GM04504 (cell line): ENCODE measurements at places on chromosomes 12 and 14.

GRCh38 chr12:26058818-26059217 lies 66.0 kb downstream of the BHLHE41 start:
- no peak for DNase-seq

DNA sequence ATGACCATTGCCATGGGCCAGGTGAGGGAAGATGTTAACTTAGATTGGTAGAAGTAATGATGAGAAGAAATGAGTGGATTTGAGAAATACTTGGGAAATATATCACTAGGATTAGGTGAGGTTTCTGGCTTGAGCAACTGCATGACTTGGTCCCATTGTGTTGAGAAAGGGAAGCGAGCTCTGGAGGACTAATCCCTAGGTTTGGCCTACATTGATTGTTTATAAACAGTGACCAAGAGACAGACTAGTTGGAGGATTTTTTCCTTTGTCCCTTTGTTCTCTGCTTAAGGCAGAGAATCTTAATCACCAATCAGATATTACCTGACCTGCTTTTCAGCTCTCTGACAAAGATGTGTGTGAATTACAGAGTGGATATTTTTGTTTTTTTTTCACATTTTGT lies 100.5 kb downstream of the AEBP2 start:
- DNase-seq: no peak

DNA sequence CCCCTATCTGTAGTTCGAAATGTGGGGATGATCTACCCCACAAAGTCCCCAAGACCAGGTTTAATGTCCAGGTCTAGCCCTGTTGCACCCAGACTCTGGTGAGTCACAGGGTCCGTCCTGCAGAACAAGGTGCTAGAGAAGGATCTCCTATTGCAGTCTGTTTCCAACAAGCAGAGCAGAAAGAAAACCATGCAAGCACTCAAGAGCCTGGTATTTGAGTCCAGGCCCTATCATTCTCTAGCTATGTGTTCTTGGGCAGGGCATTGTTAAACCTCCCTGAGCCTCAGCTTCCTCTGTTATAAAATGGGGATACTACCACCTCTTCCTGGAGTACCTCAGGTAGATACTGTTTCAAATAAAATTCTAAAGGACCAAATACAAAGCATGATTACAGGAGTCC lies 24.4 kb downstream of the MAP3K9 start:
- no peak for DNase-seq

DNA sequence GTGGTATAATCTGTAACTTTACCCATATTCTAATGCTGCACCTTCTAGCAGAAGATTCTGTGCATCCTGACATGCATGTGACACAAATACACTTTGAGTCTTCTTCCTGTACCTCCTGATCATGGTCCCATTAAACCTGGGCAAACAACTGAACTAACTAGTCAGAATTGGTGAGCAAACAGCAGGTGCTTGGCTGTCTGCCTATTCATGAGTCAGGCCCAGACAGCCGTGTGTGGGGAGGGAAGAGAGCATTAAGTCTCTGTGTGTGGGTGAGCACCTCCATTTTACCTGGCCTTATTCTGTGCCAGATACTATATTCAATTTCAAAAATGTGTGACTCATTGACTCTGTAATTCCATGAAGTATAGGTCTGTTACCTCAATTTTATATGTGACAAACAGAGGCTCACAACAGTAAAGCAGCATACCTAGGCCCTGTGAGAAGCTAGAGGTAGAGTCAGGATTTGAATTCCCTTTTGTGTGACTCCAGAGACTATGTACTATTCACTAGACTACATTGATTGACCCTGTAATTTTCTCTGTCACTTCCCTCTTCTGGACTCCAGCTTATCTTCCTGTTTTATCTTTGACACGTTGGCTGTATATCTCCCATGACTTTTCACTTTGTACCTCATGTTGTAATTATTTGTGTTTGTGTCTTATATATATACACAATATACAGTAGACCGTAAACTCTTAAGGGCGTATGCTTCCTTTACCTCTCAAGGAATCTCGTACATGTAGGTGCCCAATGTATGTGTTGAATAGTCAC lies 32.2 kb downstream of the SUSD6 start:
- no peak for DNase-seq

DNA sequence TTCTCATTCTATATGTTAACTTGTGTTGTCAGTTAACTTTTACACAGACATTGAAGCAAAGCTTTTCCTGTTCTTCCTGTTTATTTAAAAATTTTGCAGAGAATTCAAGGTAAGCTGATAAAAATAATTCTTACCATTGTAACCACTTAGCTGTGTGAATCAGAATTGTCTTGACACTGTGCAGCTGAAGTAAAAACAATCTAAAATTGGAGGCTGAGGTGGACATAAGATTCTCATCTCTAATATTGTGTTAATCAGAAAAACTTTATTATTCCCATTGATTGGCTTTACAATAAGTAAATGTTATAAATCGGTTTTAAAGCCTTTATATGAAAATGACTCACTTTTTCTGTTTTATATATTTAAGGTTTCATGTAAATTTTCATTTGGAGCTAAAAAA lies 240.3 kb upstream of the PLEKHG7 start:
- DNase-seq: no peak

DNA sequence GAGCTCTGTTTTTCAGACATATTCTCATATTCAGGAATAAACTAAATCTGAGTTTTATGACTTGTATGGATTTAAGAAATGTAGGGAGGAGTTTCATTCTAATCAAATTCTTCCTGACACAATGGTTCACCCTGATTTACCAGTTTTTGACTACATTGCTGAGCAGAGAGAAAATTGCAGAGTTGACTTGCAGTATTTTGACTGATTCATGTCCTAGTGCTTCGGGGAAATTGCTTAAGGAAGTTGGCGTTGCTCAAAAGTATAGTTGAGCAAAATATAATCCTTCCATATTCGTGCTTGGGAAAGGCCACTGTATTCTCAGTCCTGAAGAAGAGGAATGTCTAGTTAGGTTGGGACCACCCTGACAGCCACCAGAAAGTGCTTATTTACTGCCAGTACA lies 1.3 kb upstream of the TWF1 start:
- no peak for DNase-seq
